Stimulated activated CD8-positive, alpha-beta memory T cell treated with anti-CD3 and anti-CD28 coated beads, Interleukin-12 subunit alpha, Interleukin-12 subunit beta, amount 100 ng/mL, for 4 hours (primary cell): ENCODE measurements at places on chromosomes 2 and 18.

GRCh38 chr2:62334440-62335058 lies 138.6 kb downstream of the B3GNT2 start:
- DNase-seq = no peak

DNA sequence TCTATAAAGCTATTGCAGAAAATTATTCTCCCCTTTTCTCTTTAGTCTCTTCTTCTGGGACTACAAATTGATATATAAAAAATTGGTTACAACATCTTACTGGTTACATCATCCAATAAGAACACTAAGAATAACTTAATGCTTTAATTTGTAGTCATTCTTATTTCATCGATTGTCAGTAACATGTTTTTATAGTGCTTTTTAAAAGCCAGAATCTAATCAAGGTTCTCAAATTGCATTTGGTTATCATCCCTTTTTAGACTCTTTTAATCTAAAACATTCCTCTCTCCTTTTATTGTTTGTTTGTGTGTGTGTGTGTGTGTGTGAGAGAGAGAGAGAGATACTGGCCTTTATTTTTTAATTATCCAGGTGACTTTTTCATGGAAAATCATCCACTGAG lies 377.1 kb upstream of the MEIS1 start:
- no peak for DNase-seq

- no peak for DNase-seq
Observed at GRCh38 chr2:88071365-88071764, 3.7 kb downstream of the SMYD1 start.

DNA sequence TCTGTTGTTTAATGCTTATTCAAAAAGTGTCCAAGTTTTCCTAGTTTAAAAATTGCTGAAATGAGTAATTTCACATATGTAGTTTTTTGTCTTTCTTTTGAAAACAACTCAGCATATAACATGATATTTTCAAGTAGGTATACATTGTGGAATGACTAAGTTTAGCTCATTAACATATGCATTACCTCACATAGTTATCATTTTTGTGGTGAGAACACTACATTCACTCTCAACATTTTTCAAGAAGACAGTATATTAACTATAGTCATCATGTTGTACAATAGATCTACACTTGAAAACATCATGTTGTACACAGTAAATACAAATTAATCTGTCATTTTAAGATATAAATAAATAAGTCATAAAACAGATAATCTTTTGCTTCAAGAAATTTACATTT lies 340.0 kb downstream of the CCDC85A start:
- no peak for DNase-seq

DNA sequence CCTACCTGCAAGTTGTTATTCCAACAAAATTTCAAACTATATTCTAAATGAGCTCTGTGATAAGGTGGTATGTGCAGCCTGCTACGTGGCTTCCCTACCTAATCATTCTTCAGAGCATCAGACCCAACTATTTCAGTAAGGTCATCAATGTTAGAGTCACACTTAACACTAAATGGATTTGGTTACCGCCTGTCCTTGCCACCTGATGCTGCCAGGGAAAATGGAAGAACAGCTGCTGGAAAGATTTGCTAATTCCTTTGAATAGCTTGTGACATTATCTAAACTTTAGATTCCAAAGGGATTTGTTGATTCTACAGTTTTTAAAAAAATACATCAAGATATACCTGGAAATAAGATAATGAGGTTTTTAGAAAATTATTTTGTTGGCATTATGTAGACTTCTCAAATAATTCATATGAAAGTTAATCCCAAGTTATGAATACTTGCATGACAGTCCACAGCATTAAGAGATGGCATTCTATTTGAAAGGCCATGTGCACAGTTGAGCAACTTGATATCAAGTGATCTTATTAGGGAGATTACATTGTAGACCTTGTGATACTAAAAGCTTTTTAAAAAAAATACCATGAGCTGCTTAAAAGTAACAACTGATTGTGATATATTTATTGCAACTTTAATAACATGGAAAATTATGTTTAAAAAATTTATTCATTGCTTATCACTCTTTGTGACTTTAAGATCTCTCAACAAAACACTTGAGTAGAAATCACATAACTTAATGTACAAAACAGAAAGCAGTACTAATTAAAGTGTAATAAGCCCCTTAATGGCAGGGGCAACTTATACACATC lies 98.3 kb upstream of the UGP2 start:
- DNase-seq = no peak

GRCh38 chr2:52526735-52527134 lies 1240.9 kb upstream of the CHAC2 start:
- DNase-seq = no peak

DNA sequence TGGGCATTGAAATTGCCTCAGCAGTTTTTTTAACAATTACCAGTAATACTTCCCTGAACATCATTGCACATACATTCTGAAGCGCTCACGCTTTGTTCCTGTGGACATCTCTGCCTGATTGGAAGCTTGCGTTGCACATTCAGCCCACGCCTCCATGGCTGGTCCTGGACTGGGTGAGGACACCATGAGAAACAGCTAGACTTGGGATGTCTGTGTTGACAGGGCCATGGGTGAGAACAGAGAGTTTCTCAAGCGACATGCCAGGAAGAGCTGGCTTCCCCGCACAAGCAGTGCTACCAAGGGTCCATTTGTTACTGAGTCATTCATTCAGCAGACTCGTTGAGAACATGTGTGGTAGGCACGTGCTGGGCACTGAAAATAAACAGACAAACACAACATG lies 166.3 kb downstream of the GBX2 start:
- DNase-seq = no peak

GRCh38 chr2:122532072-122532344 lies 776.6 kb downstream of the TSN start:
- DNase-seq = no peak

GRCh38 chr18:74944676-74945075 lies 264.3 kb downstream of the PTGR3 start:
- no peak for DNase-seq

- no peak for DNase-seq
Observed at GRCh38 chr18:61893309-61893970, 633 bp upstream of the RNF152 start.
